Nephron progenitor cell (in vitro differentiated cells): ENCODE measurements at places on chromosomes 7 and 10.
A peak's percentile ranks its signal among the peaks of the same experiment; 100 is the strongest.

DNA sequence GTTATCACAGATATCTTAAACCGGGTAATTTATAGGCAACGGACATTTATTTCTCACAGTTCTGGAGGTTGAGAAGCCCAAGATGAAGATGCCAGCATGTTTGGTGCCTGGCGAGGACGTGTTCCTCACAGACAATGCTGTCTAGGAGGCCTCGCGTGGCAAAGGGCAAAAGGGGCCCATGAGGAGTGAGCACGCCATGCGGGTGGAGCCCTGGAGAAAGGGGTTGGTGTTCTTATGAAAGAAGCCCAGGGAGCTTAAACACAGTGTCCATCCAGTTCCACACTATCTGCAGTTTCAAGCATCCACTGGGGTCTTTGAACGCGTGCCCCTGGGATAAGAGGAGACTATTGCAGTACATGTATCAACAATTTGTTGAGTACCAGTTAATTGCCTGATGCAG is 51.4 kb downstream of the CXCL12 start:
- DNase-seq: no peak

- DNase-seq: peak; percentile 24
These were observed 78.8 kb upstream of the CPXM2 start for GRCh38 chr10:123970207-123970926.

- DNase-seq: no peak
These were observed 17.1 kb upstream of the PRRT4 start for GRCh38 chr7:128378637-128379036.

- no peak for DNase-seq
These were observed 143.7 kb upstream of the NRP1 start for GRCh38 chr10:33478089-33478674.

DNA sequence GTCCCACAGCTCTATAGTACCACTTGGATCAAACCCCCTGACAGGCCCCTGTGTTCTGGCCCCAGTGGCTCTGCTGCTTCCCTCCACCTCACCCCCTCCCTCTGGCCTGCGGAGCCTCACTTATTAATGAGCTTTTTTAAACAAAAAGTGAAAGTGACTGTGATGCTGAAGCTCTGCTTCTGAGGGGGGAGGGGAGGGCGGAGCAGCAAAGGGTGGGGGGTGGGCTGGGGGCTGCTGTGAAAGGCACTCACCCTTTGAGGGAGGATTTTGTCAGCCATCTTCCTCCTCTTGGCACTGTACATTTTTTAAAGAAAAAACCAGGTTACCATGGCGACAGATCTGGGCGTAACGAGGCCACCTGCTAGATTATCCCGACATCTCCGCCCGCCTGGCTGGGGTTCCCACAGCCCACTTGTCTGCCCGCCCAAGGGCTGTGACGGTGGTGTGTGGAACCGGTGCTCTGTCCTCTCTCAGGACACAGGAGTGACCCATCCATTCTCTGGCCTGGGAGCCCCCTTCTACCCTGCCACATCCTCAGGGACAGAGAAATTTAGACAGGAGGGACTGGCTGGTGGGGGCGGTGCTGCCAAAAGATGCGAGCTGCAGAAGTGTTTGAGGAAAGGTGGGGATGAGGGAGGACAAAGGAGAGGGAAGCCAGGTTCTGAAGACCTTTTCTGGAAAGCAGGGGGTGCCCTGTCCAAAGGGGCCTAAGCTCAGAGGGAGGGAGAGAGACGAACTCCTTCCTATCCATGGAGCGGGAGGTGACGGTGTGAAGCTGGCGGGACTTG is 4.9 kb downstream of the SMARCD3 start:
- DNase-seq: no peak

DNA sequence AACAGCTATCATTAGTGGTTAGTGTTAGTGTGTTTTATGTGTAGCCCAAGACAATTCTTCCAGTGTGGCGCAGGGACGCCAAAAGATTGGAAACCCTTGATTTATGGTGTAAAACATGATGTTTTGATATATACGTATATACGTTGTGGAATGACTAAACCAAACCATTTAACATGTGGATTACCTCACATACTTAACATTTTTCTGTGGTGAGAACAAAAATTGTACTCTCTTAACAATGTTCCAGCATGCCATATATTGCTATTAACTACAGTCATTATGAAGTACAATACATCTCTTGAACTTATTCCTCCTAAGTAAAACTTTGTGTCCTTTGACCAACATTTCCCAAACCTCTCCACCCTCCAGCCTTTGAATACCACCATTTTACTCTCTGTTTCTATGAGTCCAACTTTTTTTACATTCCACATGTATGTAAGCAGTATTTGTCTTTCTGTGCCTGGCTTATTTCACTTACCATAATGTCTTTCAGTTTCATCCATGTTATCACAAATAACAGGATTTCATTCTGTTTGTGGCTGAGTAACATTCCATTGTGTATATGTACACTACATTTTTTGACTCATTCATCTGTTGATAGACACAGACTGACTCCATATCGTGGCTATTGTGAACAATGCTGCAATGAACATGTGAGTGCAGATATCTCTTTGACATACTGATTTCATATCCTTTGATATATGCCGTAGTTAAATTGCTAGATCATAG is 42.2 kb upstream of the MAGI2 start:
- no peak for DNase-seq

GRCh38 chr10:96292971-96293920 is 11.0 kb upstream of the DNTT start:
- DNase-seq: peak; percentile 25

- no peak for DNase-seq
These were observed 54.3 kb upstream of the WAC start for GRCh38 chr10:28478646-28479045.

DNA sequence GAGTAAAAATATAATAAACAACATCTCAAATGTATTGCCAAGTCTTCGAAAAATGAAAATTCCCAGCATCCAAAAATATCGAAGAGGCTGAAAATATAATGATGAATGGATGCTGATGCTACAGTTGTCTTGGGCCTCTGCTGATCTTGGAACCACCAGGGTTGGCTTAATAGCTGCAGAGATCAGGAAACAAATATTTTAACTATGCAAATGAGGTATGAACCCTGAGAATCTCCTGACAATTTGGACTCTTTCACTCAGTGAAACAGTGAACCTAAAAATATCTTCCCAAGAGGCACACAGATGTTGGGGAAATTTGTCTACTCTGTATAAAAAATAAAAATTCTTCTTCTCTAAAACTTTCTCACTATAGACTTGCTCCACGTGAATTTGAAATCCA is 97.7 kb upstream of the EGFR start:
- DNase-seq: no peak

DNA sequence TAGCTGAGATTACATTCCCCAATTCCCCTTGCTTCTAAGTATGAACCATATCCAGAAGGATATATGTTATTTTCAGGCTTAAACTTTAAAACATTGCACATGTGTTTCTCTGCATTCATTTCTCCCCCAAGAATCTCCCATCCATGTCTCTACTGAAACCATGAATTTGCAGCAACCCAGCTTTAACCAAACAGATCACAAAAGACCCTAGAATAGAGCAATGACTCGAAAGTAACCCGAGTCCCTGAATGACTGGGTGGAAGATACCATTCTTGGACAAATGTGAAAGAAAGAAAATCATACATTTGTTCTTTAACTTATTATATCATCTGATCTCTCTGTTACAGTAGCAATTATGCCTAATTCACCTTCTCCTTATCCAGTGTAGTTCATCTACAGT is 278.7 kb downstream of the IPMK start:
- DNase-seq: no peak

DNA sequence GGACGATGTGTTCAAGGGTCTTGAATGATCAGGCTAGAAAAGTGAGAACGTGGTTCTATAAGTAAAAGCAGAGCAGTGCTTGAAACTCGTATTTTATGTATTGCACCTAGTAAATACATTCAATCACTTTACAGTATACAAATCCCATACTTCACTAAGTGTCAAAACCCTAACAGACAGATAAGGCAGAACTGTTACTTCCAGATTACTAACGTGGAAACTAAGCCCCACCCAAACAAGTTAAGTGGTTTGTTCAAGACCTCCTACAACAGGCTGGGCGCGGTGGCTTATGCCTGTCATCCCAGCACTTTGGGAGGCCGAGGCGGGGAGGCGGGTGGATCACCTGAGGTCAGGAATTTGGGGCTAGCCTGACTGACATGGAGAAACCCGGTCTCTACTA is 9.2 kb upstream of the MYO1G start:
- no peak for DNase-seq

DNA sequence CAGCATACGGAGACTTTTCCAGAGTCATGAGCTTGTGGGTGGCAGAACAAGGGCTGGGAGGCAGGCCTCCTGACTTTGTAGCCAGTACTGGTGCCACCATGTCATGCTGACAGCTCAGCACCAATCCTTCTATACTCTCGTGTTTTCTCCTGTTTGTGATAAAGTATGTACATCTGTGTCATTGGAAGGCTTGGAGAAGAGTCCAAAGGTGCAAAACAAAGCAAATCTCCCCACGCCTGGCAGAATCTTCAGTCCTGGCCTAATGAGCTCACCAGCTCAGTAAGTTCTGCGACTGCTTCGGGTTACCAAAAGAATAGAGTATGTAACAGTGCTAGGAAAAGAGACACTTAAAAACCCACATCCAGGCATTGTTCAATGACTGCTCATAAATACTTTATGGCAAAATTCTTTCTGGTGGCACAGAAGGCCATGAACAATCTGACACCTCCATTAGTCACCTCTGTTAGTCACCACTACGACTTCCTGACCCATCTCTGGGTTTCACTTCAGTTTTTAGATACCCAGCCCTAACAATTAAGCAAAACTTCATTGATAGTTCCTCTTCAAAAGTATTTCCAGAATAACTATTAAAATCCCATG is 24.5 kb downstream of the STEAP1 start:
- DNase-seq: no peak

DNA sequence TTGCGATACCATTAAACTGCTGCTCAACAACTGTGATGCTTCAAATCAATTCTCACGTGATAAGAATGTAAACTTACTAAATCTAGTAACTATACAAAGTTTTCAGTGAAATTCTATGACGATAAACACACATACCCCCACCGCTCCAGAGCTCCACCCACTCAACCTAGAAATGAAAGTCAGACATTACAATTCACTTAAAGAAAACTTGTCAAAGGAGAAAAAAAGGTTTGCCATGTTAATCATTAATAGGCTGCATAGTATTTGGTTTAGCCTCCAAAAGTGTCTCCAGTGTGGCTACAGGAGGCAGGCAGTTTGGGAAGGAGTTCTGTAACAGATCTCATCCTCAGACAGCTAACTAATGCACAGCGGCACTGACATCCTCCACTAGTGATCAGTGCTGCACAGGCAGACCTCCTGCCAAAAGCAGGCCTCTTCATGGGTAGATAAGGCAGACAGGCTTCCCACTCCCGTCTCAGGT is 3.1 kb downstream of the HERPUD2 start:
- no peak for DNase-seq

DNA sequence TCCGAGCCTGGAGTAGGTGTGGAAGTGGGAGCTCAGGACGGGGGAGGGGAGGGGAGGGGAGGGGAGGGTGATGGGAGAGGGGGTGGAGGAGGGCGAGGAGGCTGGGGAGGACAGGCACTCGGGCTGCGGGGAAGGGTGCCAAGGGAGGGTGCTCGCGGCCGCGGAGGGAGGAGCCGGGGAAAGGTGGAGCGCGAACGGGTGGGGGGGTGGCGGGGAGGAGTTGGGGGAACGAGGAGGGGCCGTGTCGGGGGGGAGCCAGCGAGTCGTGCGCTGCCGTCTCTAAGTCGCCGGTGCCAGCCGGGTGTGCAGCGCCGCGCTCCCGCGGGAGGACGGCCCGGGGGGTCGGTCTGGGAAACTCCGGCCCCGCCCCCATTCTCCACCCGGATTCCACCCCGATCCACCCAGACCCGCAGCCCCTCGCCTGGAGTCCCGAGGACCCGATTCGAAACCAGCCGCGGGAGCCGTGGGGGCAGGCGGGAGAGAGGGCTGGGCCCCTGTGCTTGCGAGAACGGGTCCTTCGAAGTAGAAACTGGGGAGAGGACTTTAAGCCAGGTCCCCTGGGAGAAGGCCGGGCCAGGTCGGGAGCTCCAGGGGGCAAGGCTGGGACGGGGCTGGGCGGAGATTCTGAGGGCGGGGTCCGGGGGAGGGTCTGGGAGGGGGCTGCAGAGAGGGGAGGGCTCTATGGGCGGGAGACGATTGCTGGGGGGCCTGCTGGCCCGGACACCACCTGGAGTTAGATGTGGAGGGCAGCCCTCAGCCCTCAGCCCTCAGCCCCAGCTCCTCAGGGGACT is at the start of gene ZNF467:
ZNF467 (minus strand) TSS at position 143 of the 791 bp plus-strand sequence. CDS start 2,556 bp downstream, outside the sequence.
- peak; percentile 72 for DNase-seq

GRCh38 chr7:112080978-112081377 is 125.2 kb downstream of the DOCK4 start:
- DNase-seq: no peak

DNA sequence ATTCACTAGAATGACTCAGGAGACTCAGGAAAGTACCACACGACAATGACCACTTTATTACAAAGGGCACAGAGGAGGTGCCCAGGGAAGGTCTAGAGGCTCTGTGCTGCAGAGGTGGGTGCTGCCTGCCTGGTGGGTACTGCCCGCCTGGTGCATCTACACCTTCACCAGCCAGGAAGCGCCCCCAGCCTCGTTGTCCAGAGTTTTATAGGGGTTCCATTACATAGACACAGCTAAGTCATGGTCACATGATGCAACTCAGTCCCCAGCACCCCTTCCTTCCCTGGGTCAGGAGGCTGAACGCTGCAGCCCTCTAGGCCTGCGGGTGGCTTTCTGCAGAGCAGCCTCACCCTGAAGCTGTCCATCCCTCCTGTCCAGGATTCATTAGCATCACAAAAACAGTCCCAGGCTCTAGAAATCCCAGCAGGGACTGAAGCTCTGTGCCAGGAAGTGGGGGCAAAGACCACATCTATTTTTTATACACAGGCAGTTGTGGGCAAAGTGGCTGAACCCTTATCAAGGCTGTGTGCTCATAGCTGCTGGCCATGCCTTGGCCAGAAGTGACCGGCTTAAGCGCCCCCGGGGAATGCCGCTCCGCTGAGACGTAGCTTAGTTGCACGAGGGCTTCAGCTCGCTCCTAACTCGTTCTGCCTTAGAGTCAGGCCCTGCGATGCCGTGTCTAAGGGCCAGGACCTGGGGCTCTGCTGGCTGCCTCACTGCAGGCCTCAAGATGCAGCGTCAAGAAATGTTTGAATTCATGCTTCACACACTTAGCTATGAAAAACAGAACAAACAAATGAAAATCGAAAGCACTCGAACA is 219.0 kb downstream of the GLRX3 start:
- DNase-seq: no peak

GRCh38 chr7:120059641-120060040 is 213.3 kb upstream of the KCND2 start:
- DNase-seq: no peak

- DNase-seq: no peak
These were observed 7.0 kb downstream of the AQP1 start for GRCh38 chr7:30918676-30919075.

DNA sequence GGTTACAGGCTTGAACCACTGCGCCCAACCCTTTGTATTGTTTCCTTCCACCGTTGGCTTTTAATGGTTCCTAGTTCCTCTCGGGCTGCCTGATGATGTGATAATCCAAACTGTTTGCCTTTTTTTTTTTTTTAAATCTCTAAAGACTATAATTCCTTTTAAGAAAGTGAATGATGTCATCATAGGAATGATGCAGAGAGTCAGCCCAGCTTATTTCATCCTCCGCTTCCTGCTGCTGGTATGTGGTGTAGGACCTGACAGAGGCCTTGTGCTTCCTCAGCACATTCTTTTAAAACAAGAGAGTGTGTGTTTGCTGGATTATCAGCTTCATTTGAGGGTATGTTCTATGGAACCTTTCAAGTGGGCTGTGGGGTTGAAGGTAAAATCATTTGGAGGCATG is 241.4 kb downstream of the LRMDA start:
- DNase-seq: no peak
